ENCODE measurements at places on chromosomes 2 and 18.

DNA sequence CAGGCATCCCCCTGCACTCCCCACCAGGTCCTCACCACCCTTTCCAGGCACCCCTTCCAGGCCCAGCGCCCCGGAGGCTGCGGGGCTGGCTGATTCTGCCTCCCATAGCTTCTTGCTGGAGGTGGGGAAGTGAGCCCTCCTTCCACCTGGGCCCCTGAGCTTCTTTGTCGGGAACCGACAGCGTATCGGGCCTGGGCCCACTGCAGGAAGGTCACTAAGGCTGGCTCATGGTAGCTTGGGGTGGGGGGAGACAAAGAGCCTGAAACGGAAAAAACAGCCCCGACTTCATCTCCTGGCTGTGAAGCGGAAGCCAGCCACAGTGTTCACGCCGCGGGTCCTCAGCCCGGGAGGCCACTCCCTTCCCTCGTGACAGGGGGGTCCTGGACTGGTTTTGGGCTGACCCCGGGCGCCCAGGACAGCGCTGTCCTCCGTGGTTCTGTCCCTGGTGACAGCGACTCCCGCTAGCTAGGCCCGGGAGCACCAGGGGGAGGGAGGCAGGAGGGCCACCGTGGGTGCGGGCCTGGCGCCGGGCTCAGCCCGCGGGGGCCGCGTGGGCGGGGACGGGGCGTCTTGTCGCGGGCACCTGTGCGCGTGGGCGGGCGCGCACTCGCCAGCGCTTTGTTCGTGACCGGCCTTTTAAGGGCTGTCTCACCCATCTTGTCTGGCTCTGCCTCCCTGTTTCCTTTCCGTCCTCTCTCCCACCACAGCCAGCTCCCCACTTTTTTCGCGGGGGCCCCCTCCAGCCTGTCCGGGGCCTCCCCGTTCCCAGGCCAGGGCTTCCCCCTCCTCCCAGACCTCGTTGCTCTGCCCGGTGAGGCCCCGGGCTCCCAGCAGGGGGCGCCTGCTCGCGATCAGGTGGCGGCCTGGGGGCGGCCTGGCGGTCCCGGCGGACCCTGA lies 64.9 kb downstream of the DNMT3A start:
- peak; percentile 45 for DNase-seq

GRCh38 chr2:225065882-225066281 lies 23.6 kb upstream of the DOCK10 start:
- DNase-seq = no peak

DNA sequence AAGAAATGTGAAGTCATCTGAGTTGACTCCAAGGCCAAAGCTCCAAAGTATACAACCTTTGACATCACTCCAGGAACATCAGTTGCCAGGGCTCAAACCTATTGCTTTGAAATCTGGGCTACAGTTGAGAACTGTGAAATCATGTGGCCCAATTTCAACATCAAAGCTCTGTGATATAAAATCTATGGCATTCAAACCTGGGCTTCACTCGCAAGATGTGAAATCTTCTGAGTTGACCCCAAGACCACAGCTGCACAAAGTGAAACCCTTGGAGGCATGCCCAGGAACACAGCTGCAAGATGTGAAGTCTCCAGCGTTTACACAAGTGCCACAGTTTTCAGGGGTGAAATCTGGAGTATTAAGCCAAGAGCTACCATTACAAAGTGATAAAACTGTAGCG lies 9.4 kb upstream of the ZNF512 start:
- no peak for DNase-seq

GRCh38 chr2:240355001-240355891 lies 80.2 kb upstream of the GPC1 start:
- DNase-seq = no peak

- DNase-seq = no peak
These were observed 192.8 kb downstream of the AGPS start for GRCh38 chr2:177585234-177585863.

DNA sequence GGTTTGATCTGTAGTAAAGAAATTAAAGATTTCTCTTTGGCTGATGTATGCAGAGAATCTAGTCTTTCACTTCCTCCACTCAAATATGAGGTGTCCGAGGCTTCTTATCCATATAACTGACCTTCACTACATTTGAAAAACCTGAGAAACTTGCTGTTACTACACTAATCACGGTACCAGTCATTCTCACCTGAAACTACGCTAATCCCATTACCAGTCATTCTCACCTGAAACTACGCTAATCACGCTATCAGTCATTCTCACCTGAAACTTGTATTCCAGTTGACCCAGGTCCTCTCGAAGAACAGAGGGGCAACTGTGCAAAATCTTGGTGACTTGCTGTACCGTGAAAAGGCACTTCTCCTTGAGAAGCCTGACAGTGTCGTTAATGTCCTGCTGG lies 5.1 kb downstream of the MTERF4 start:
- no peak for DNase-seq

DNA sequence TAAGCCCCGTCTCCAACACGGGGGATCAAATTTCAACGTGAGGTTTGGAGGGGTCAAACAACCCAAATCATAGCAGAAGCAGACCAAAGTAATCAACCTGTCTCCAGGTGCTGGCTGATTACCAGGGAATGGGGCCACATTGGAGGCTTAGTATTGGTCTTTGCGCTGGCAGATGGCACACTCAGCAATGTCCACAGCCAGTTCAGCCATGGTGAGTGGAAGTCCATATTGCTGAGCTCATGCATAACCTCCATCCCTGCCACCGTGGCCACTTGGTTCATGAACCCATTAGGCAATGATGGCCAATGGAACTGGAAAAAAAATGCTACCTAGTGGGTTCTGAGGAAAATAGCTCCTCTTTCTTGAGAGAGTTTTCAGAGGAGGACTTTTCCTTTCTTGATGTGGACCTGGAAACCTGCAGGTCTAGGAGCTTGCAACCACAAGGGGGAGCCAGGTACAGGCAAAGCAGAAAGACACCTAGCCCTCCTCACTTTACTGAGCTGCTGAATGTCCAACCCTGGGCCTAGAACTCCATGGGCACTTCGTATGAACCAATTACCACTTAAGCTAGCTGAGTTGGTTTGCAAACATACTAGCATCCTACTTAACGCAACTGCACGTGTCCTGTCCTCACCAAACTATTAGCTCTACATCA lies 128.0 kb upstream of the GYPC start:
- no peak for DNase-seq

DNA sequence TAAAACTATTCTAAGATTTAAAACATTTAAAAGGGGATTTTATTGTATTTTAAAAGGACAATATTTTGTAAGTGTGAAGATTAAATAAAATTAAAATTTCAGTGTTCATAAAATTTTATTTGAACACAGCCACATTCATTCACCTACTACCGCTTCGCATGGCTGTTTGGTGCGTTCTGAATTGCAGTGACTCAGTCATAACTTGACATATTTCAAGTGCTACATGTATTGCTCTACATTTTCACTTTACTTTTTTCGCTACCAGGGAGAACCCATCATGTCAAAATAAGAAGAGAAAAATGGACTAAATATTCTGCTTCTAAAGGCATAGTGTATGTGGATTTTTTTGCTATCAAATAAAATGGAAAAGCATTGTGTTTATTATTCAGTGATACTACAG lies 8.7 kb downstream of the PTH2R start:
- no peak for DNase-seq

- DNase-seq = no peak
These were observed at the start of gene ADD2 for GRCh38 chr2:70767699-70768589. TSS of gene ADD2 (minus strand) at chr2:70768200. CDS start at chr2:70706408, 61,792 bp downstream.

DNA sequence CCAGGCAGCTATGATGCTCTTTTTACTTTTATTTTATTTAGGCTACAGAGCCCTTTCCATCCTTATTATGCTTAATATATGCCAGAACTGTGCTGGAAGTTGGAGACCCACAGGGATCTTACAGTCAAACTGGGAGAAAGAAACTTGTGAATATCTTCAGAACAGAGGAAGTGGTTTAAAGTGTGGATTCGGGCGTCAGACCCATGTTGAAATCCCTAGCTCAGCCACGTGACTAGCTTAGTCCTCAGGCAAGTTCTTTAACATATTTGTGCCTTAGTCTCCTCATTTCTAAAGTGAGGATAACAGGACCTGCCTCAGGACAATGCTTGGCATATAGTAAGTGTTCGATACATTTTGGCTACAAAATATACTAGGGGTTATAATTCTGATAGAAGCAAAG lies 59.1 kb downstream of the MAP3K20 start:
- DNase-seq = no peak

- peak; percentile 47 for DNase-seq
These were observed at the start of gene RTKN for GRCh38 chr2:74441690-74442482. TSS of gene RTKN (minus strand) at chr2:74441937. CDS start at chr2:74441816, 121 bp downstream.

DNA sequence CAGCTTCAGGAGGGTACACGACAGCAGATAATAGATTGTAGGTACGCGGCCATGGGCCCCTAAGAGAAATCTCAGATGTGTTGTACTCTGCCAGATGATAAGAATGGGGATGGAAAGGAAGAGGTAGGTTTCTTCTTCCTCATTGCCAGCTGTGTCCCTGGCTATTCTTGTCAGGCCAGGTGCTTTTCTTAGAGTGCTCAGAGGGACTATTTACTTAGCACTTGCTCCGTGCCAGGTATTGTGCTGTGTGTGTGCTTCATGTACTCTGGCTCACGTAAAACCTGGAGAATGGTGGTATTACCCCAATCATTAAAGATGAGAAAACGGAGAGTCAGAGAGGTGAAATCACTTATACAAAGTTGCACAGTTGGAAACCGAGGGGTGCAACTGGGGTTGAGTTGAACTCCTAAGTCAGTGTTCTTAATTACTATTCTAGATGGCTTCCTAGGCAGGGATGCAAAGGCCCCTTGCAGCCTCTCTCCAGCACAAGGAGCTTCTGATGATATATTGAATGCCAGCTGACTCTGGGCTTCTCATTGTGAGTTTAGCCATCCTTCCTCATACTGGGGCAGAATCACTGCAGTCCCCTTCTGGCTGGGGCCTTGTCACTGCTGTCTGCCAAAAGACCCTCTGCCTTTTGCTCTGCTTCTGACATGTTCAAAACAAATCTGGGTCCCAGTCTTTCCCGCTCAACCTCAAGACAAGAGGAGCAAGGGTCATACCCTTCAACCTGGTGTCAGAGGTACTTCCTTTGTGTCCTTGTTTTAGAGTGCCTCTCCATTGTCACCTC lies 60.7 kb downstream of the LYPD1 start:
- no peak for DNase-seq

DNA sequence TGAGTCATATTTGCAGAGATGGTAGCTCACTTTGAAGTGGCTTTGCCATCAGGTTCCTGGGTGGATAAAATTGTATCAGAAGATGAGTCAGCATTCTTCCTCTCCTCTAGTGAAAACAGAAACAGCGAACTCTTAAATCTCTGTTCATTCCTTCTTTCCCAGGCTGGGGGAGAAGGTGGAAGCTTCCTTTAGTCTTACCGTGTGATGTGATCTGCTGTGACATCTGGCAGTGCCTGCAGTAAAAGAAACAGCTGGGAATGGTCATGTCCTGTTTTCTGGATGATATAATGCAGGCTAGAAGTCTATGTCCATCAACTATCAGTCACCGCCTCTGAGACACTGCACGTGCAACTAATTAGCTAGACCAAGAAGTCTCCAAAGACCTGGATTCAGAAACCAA lies 171.6 kb downstream of the VAPA start:
- DNase-seq = no peak

Measured in amygdala (tissue), 56 donors.